ENCODE measurements at places on chromosomes 2 and 18.

DNA sequence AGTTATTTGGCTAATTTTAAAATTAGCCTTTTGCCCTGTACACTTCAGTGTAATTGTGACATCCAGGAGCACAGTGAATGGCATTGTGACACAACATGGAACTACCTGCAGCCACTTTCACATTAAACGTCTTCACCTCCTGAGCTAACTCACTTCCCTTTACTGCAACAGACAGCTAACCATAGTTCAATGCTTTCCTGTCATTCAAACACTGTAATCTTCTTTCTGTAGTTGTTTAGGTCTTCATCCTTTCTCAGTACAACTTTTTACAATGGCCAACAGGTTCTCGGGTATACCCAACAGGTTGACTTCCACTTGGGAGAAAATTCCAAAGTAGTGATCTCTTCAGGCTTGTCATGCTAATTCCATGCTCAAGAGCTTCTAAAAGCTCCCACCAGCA lies 8.6 kb upstream of the AGPS start:
- no peak for DNase-seq

GRCh38 chr2:181174611-181175580 lies 194.5 kb downstream of the UBE2E3 start:
- no peak for DNase-seq

DNA sequence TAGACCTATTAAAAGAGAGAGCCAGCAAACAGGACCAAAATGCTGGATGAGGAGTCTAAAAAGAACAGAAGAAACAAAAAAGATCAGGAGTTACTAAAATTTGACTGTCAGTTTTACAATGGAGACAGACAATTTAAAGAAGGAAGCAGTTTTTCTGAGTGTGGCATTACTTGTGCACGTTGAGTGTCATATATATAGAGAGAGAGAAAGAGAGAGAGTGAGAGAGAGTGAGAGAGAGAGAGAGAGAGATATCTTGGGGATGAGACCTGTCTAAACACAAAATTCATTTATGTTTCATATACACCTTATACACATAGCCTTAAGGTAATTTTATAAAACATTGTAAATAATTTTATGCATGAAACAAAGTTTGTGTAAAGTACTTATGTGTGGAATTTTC lies 2.1 kb upstream of the GALNT3 start:
- no peak for DNase-seq

DNA sequence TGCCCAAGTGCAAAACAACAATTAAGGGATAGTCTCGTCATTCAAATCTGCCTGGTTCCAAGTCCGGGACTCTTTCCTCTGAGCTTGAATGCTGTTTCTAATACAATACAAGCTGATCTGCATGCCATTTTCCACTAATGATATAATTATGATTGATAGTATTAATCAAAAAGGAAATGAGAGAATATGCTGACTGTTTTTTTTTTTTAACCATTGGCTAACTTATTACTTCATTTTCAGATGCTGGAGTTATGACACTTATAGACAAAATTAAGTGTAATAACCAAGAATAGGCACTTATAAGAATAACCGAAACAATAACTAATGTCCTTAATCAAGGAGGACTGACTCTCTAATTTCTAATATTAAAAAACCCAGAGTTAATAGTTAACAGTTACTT lies 343.6 kb downstream of the LPIN1 start:
- DNase-seq: no peak

GRCh38 chr2:161190050-161190449 lies 29.8 kb downstream of the TANK start:
- no peak for DNase-seq
